ENCODE measurements at places on chromosomes 13 and 19. TPM values are rescaled to one million over a fixed set of nuclear protein-coding genes. Genes with fewer than 3 reads are reported as not detected.

The PTPRH gene
- 0.55 TPM for total RNA-seq

The TNNT1 gene
- total RNA-seq, result 37.6 TPM

The CPB2 gene
- 5.5 TPM for total RNA-seq

The CD33 gene
- total RNA-seq, result not detected

The CALR3 gene
- total RNA-seq, result not detected

The CLEC4M gene
- not detected for total RNA-seq

The BCAM gene
- 3.4 TPM for total RNA-seq

The DNAAF3 gene
- total RNA-seq, result 4.2 TPM

The TMEM190 gene
- not detected for total RNA-seq

The KLK4 gene
- not detected for total RNA-seq

DNA sequence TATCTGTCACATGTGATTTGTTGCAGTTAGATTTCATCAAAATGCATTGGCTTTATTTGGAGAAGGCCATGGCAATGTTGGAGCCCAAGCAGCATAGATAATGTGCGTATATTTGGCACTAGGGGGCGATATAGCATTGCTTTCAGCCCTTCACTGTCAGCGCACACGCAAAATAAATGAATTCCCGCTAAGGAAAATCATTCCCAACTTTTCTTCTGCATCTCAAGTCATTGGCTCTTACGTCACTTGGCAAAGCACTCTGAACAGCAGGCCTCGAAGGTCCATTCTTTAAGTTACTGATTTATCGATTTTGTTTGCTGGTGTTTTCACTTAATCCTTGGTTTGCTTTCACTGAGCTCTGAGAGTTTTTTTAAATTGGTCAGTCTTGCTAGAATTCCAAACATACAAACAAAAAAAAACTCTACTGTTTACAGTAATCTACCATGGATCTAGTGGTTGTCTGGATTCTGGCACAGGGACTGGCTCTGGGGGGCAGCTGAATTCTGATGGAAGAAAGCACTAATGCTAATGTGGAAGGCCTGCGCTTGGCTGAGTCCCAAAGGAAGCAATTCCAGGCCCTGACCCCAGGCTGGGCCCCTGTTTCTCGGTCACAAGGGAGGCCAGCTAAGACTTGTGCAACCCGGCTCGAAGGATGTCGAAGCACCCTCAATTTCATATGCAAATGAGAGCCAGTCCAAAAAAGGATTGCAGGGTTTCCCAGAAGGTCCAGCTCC, 97.7 kb upstream of the IPO5 start:
- peaks cover 34% of the 10 kb centered on the region for H3K4me1 ChIP-seq
- no peak overlapping the region for H3K4me3 ChIP-seq
- DNase-seq, result peak; percentile 94

- no peak overlapping the region for H3K4me3 ChIP-seq
- H3K36me3 ChIP-seq, result no peaks in the 10 kb centered on the region
- no peak overlapping the region for H3K27ac ChIP-seq
- no peak for DNase-seq
- no peaks in the 10 kb centered on the region for H3K27me3 ChIP-seq
Measured at GRCh38 chr13:66805657-66806056, 424.5 kb downstream of the PCDH9 start.

GRCh38 chr13:61078976-61079770, 336.5 kb downstream of the PCDH20 start:
- no peaks in the 10 kb centered on the region for H3K27me3 ChIP-seq
- no peak overlapping the region for H3K4me3 ChIP-seq
- no peaks in the 10 kb centered on the region for H3K4me1 ChIP-seq
- no peak for DNase-seq
- H3K36me3 ChIP-seq, result no peaks in the 10 kb centered on the region

GRCh38 chr13:42880056-42880605, 98.7 kb downstream of the FAM216B start:
- H3K4me3 ChIP-seq, result no peak overlapping the region
- no peaks in the 10 kb centered on the region for H3K27me3 ChIP-seq
- no peak overlapping the region for H3K27ac ChIP-seq
- no peaks in the 10 kb centered on the region for H3K36me3 ChIP-seq

DNA sequence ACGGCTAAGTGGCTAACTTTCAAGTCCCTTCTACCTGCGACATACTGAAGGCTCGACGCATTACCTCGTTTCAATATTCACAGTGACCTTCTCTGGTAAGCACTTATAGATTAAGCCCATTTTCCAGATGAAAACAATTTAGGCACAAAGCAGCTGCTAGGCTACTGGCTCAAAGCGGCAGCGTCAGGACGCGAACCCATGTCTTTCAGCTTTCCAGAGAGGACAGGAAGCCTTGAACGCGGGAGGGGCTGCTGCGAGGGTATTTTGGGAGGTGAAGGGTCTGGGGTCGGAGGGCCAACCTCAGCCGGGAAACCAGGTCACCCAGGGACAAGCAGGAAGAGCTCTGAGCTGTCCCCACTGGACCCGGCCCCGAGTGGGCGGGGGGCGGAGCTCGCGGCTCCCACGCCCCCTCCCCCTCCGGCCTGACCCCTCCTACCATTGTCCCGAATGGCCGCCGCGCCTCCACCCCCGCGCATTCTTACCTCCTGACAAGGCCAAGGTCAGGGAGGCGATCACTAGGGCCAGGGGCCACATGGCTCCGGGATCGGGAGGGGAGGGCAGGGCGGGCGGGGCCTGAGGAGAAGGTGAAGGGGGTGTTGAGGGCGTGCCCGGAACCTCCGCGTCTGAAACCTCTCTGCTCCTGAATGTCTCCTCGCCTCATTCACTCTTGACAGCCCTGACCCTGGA, at the start of gene KLK13:
TSS of gene KLK13 (minus strand) at position 559 of the 687 bp plus-strand sequence. CDS start at position 534, 25 bp downstream.
- no peaks in the 10 kb centered on the region for H3K4me1 ChIP-seq
- no peaks in the 10 kb centered on the region for H3K36me3 ChIP-seq
- H3K4me3 ChIP-seq, result no peak within 1 kb of the TSS
- no peak within 1 kb of the TSS for H3K27ac ChIP-seq
- peaks cover 40% of the 10 kb centered on the region for H3K27me3 ChIP-seq

GRCh38 chr13:71638751-71639150, 228.3 kb downstream of the DACH1 start:
- H3K4me3 ChIP-seq, result no peak overlapping the region
- DNase-seq, result no peak

DNA sequence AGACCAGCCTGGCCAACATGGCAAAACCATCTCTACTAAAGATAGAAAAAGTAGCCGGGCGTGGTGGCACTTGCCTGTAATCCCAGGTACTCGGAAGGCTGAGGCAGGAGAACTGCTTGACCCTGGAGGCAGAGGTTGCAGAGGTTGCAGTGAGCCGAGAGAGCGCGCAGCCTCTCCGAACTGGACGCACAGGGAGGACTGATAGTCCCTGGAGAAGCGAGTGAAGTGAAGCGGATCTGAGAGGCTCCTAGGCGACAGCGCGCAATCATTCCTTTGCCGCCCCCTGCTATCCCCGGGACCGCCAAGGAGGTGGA, 233 bp downstream of the ZNF561 start:
- H3K27me3 ChIP-seq, result no peaks in the 10 kb centered on the region
- DNase-seq, result no peak
- peaks cover 6% of the 10 kb centered on the region for H3K4me1 ChIP-seq
- peaks cover 33% of the 10 kb centered on the region for H3K36me3 ChIP-seq
- peak overlapping the region; percentile 96 for H3K27ac ChIP-seq
- peak overlapping the region; percentile 78 for H3K4me3 ChIP-seq

DNA sequence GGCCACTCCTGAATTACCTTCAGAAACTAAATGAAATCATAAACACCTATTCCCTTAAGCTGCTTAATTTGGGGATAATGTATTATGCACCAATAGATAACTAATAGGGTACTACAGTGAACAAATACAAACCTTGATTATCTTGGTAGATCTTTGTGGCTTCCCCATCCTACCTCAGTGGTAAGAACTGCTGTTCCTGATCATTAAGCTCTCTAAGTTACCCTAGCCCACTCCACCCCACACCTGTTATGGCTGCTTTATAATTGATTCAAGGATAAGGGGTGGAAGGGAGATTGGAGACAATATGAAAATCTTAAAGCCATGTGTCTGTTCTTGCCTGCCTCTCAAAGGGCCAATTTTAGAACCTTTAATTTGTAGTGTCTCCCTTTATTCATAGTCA, 121.2 kb downstream of the LMO7 start:
- no peak for DNase-seq
- no peak overlapping the region for H3K27ac ChIP-seq
- no peaks in the 10 kb centered on the region for H3K36me3 ChIP-seq
- H3K4me3 ChIP-seq, result no peak overlapping the region
- peaks cover 8% of the 10 kb centered on the region for H3K4me1 ChIP-seq

DNA sequence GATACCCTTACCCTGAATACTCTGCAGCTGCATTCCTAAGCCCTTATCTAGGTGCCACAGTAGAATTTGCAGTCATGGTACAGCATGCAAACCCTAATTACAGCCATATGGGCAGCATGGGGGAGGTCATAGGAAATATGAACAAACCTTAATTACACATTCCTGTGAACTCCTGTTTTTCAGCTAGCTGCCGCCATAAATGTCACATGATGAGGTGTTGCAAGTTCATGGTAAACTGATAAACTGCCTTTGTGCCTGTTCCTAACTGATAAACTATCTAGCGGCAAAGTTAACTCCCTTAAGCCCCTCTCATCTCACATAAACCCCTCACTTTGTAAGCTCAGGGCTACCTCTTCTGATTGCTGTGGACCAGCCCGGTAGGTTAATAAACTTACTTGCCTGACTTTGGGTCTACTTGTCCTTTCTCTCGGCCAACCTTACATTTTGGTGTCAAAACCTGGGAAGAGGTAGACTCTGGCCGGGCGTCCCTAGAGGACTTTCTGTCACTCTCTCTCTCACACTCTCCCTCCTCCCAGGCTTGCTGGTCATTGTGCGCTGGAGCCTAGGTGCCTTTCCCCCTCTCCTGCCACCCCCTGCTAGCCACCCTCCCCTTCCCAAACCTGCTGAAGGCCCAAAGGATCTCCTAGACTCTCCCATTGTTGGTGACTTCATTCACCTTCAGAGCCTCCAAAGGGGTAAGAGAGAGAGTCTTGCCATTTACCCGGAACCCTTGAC, 43.3 kb downstream of the ZNF93 start:
- DNase-seq, result no peak
- H3K36me3 ChIP-seq, result no peaks in the 10 kb centered on the region
- H3K4me1 ChIP-seq, result no peaks in the 10 kb centered on the region
- H3K27me3 ChIP-seq, result no peaks in the 10 kb centered on the region

- H3K36me3 ChIP-seq, result no peaks in the 10 kb centered on the region
- H3K4me3 ChIP-seq, result no peak overlapping the region
- DNase-seq, result peak; percentile 8
- H3K4me1 ChIP-seq, result no peaks in the 10 kb centered on the region
Measured at GRCh38 chr13:23212671-23213070, 31.9 kb downstream of the SGCG start.
